ENCODE measurements at places on chromosomes 11 and 22.

DNA sequence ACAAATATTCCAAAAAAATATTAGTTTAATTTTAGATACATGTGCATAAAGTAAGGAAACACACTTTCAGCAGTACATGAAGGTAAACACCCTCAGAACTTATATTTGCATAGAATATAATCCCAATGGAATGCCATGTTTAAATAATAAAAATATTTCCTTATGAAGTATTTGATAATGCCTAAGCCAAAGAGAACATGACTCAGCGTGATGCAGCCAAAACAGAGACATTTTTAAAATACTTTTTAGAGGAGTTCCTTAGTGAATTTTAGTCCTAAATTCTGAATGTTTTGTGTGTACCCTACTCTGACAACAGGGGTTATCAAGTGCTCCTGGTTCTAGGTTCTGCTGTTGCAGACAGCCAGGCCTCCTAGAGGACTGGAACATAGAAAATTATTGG is 39.1 kb upstream of the POU2AF2 start:
- DNase-seq, result no peak

DNA sequence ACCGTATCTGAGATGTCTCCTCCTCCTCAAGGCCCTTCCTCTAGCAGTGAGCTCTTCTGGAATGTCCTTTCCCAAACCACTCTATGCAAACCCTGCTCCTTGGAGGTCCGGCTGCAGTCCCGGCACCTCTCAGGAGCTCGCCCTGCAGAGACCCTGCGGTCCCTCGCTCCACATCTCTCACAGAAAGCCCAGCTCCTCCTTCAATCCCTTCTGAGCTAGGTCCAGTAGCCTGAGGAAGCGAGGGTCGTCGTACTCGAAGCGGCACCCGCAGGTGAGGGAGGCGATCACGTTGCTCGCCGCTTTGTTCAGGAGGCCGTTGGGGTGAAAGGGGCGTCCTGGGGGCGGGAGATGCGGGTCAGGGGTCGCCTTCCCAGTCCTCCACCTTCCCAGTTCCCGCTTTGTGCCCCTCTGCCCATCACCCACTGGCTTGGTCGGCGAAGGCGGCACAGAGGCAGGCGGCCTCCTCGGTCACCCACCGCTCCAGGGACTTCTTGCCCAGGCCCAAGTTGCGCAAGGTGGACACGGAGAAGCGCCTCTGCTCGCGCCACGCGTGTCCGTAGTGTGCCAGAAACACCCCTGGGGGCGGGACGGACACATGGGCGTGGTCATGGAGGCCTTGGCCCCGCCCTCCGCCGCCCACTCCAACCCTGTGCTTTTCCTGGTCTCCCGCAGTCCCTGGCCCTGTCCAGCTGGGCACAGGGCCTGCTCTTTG is 21.5 kb upstream of the CYP2D6 start:
- DNase-seq, result no peak

GRCh38 chr11:34104680-34105078 is 750 bp upstream of the NAT10 start:
- DNase-seq, result no peak

- DNase-seq, result no peak
Measured at GRCh38 chr11:79083352-79083751, 357.5 kb downstream of the TENM4 start.

GRCh38 chr11:133901316-133901715 is 55.5 kb downstream of the IGSF9B start:
- DNase-seq, result no peak

- DNase-seq, result no peak
Measured at GRCh38 chr11:128521682-128522054, 65.7 kb downstream of the ETS1 start.

- peak; percentile 70 for DNase-seq
Measured at GRCh38 chr22:46058091-46058420, 81.1 kb upstream of the WNT7B start.

- no peak for DNase-seq
Measured at GRCh38 chr22:19508024-19508776, 16.0 kb downstream of the CLDN5 start.

GRCh38 chr22:50146439-50147238 is 23.9 kb upstream of the PANX2 start:
- DNase-seq, result peak; percentile 24

- no peak for DNase-seq
Measured at GRCh38 chr22:42116848-42117424, 13.7 kb downstream of the CYP2D6 start.

DNA sequence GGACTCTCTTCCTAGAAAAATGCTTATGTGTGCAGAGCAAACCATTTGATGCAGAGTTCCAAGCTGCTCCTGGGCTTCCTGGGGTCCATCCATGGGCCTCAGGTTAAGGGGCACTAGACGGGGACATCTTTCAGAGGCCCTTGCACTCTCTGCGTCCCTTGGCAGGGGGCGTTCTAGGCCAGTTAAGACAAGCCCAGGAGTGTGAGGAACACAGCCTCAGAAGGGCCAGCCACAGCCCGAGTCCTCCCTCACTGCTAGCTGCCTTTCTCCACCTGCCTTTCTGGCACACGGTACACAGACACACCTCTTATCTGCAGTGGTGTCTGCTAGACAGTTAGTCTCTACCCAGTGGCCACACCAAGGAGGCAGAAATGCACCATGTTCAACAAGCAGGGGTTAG is 18.0 kb upstream of the BID start:
- DNase-seq, result no peak

DNA sequence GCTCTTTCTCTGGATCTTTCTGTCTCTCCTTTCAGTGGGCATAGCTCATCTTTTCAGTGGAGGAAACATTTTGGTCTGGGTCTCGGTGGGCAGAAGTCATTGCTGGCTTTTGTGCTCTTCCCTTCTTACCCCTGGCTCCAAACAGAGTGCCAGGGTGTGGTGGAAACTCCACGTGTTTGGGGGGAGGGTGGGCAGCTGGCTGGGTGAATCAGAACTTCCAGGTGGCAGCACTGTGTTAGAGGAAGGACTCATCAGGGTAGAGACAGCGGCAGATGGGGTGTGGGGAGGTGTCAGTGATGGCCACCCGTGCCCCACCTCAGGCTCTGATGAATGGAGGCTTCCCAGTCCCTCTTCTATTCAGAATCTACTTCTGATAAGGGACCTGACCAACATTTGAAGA is 114.0 kb downstream of the GRIK4 start:
- no peak for DNase-seq

DNA sequence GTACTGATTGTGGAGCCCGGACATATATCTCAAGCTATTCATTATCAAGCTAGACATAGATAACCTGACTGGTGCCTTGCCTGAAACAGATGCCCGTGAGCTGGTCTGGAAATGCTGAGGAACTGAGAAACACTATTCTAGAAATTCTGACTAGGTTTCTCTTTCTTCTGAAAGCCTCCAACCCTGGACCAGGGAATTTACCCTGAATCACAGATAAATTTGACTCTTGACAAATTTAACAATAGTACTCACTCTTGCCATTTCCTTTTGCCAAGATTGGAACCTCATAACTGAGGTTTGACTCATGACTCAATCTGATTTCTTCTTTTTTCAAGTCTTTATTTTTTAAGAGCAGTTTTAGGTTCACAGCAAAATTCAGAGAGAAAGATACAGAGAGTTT is 189.6 kb upstream of the SYN3 start:
- DNase-seq, result no peak
